DND-41 (cell line): ENCODE measurements at places on chromosomes 2 and 18.
A peak's percentile ranks its signal among the peaks of the same experiment; 100 is the strongest.

DNA sequence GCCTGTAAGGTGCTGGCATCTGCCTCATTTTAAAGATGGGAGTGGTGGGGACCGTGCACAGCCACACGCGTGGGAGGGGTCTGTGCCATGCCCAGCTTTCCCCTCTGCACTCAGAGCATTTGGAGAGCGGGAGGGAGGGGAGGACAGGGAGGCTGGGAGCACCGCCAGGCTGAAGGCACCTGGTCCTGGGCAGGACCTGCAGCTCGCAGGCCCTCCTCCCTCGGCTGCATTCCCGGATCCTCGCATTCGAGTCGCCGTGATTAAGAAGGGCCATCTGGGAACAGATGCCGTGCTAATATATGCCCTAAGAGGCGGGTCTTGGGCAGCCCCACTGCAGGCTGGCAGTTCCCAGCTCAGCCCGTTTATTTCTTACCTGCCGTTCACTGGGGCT lies 84.0 kb downstream of the PTGR3 start:
- no peak for DNase-seq

DNA sequence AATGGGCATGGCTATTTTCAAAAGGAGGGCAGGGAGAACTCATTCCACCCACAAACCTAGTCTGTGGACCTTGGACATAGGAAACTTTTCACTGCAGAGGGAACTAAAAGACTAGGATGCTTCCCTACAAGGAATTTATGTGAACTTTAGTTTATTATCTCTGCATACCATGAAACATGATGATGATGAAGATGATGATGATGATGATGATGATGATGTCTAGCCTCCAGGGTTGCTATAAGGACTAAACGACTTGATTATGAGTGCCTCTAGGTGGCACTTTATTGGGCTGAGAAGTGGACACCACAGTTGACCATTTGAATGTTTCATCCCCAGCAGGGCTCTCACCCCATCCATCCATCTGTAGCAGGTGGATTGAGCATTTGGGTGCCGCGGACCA lies 260.0 kb upstream of the TCF4 start:
- DNase-seq: no peak

- DNase-seq: no peak
Measured at GRCh38 chr2:218370410-218371063, 11.5 kb upstream of the SLC11A1 start.

- peak; percentile 38 for DNase-seq
Measured at GRCh38 chr18:13500869-13501542, 225.4 kb downstream of the FAM210A start.

DNA sequence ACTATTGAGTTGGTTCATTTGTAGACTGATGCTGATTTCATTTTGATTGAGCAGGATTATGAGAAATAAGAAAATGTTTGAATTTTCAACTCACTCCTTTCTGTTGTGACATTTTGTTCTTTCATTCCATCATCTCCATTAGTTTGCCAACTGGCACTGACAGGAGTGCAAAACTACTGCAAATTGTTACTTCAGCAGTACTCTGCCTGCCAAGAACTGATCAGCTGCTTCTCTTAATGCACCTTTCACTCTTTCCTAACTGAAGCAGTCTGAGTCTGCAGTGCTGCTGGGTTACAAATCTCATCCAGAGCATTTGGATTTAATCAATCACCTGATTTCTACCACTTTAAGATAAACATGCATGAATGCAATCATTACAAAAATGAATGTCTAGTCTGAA lies 70.9 kb downstream of the TMEFF2 start:
- no peak for DNase-seq

- DNase-seq: no peak
Measured at GRCh38 chr18:77530732-77531131, 281.1 kb downstream of the GALR1 start.

- DNase-seq: no peak
Measured at GRCh38 chr2:221569871-221570270, 2.2 kb downstream of the EPHA4 start.

DNA sequence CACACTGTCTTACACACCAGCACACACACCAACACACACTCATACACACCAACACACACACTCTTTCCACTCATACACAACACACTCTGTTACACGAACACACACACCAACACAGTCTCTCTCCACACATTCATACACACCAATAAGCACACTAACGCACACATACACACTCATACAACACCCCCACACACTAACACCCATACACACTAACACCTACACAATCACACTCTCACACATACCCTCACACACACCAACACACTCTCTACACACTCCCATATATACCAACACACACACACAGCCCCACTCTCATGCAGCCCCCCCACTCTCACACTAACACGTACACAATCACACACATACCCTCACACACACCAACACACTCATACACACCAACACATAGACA lies 123.8 kb downstream of the DYSF start:
- no peak for DNase-seq

- DNase-seq: no peak
Measured at GRCh38 chr18:56844556-56844955, 193.4 kb downstream of the WDR7 start.
